Fibroblast of lung (primary cell): ENCODE measurements at places on chromosomes 5 and 9. TPM values are rescaled to one million over a fixed set of nuclear protein-coding genes. Genes with fewer than 3 reads are reported as not detected.
A peak's percentile ranks its signal among the peaks of the same experiment; 100 is the strongest.

The ZMAT2 gene
- 69.4 and 77.0 TPM in 2 replicates for total RNA-seq

The SLC46A2 gene
- not detected in 2 replicates for total RNA-seq

DNA sequence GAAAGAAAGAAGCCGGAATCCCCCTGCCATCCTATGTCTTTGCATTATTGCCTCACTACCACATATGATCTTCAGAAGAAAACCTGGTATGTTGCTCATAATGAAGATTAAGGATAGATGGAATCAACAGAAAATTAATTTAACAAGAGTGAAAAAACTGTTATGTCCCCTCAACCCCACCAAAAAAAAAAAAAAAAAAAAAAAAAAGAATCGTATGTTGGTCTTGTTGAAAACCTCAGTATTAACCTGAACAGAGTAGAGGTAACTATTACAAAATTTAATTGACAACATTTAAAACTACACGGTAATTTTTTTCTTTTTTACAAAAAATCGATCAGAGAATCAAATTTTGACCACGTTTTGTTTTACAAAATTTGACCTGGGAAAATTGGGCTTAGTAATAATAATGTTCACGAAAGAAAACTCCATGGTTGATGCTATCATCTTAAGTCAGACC, 827 bp upstream of the CSNK1A1 start:
- peaks cover 12% of the 10 kb centered on the region for H3K36me3 ChIP-seq
- peak overlapping the region; percentile 99 for H3K27ac ChIP-seq
- DNase-seq = no peak
- H3K4me3 ChIP-seq = peak overlapping the region; percentile 89

- H3K27ac ChIP-seq = peak within 1 kb of the TSS; percentile 48
- H3K4me3 ChIP-seq = peak within 1 kb of the TSS; percentile 61
- no peaks in the 10 kb centered on the region for H3K27me3 ChIP-seq
- peaks cover 1% of the 10 kb centered on the region for H3K4me1 ChIP-seq
- no peaks in the 10 kb centered on the region for H3K36me3 ChIP-seq
Observed at GRCh38 chr5:119355685-119356611, at the start of gene TNFAIP8. Gene TNFAIP8, plus strand, starts transcription at chr5:119356019. Its CDS starts 72 bp downstream, at chr5:119356091.

The SPATA31A7 gene
- not detected in 2 replicates for total RNA-seq

DNA sequence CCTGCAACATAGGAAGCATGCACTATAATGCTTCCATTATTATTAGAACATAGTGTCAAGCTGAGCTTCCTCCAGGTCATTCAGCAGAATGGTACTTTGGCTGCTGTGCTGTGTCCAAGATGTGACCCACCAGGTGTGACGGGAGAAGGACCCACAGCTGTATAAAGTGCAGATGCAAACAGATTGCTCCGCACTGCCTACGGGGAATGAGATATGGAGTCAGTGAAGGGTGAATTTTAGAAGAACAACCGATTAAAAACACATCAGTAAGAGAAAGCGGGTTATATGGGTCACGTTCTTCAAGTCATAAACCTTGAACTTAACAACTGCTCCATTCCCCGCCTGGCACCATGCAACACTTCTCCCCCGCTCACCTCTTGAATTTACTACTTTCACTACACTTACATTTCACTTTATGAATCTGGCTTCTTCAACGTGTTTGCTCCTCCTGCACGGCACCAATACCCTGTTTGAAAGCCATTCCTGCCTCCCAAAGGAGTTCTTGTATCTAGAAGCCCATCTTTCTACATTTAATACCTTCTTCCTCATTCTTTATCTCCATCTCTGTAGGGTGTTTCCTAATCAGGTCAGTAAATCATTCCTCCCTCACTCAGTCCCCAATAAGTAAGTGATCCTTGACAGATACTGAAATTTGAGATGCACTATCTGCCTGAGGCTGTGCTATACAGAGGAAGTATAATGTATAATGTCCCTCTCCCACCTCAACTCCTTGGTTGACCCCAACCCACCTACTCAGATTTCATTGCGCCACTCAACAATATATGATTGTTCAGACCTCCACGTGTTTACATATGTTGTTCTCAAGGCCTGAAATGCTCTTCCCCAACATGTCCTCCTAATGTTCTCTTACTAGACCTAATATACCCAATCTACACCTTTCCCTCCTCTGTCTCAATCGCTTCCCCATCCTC, 25.9 kb downstream of the BRINP1 start:
- H3K4me3 ChIP-seq = no peak overlapping the region
- H3K4me1 ChIP-seq = no peaks in the 10 kb centered on the region
- H3K27ac ChIP-seq = no peak overlapping the region
- no peak for DNase-seq
- H3K27me3 ChIP-seq = no peaks in the 10 kb centered on the region
- no peaks in the 10 kb centered on the region for H3K36me3 ChIP-seq

The PCDHB4 gene
- 0.50 and 0.51 TPM in 2 replicates for total RNA-seq

- H3K4me3 ChIP-seq = no peak overlapping the region
- no peak for DNase-seq
- H3K27me3 ChIP-seq = no peaks in the 10 kb centered on the region
- no peaks in the 10 kb centered on the region for H3K36me3 ChIP-seq
- no peak overlapping the region for H3K27ac ChIP-seq
- peaks cover 2% of the 10 kb centered on the region for H3K4me1 ChIP-seq
Observed at GRCh38 chr9:137235424-137236237, 4.9 kb downstream of the SLC34A3 start.

- peaks cover 5% of the 10 kb centered on the region for H3K36me3 ChIP-seq
- no peak overlapping the region for H3K4me3 ChIP-seq
Observed at GRCh38 chr9:109048822-109049221, 35.5 kb upstream of the CTNNAL1 start.

The CDH9 gene
- not detected in 2 replicates for total RNA-seq

- H3K27ac ChIP-seq = no peak overlapping the region
- DNase-seq = no peak
- no peak overlapping the region for H3K4me3 ChIP-seq
- H3K4me1 ChIP-seq = no peaks in the 10 kb centered on the region
- H3K36me3 ChIP-seq = no peaks in the 10 kb centered on the region
Observed at GRCh38 chr5:163544836-163545235, 39.4 kb downstream of the MAT2B start.

DNA sequence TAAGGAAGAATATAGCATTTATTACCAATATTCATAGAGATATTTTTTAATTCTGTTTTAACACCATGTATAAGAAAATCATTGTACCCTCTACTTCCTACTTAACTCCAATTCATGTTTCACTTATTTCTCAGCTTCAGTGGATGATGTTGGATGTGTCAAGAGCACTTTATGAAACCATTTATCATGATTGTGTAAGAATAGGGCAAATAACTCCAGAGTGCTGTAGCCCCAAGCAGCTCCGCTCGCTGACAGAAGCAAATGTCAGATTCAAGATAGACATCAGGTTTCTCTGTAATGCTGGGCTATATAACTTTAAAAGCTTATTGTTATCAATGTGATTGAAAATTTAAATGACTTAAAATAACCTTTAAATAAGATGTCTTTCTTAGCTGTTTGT, 50.4 kb downstream of the MAST4 start:
- H3K4me3 ChIP-seq = no peak overlapping the region
- H3K36me3 ChIP-seq = no peaks in the 10 kb centered on the region
- DNase-seq = peak; percentile 7
- H3K4me1 ChIP-seq = no peaks in the 10 kb centered on the region

The PCDHGA3 gene
- 1.5 and 2.8 TPM in 2 replicates for total RNA-seq

The KCNV2 gene
- total RNA-seq = not detected in 2 replicates

The GPR151 gene
- not detected in 2 replicates for total RNA-seq
